Caco-2 (cell line): ENCODE measurements at places on chromosomes 12 and 14. TPM values are rescaled to one million over a fixed set of nuclear protein-coding genes. Genes with fewer than 3 reads are reported as not detected.

DNA sequence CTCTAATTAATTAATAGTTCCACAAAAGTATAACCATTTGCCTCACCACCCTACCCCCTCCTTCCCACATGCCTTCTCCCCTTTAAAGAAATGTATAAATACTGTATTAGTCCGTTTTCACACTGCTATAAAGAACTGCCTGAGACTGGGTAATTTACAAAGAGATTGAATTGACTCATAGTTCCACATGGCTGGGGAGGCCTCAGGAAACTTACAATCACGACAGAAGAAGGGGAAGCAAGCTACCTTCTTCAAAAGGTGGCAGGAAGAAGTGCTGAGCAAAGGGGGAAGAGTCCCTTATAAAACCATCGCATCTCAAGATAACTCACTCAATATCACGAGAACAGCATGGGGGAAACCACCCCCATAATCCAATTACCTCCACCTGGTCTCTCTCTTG lies 8.2 kb upstream of the RESF1 start:
- DNase-seq = no peak

- no peak for DNase-seq
Measured at GRCh38 chr12:22477894-22478287, 66.5 kb downstream of the C2CD5 start.

- DNase-seq = no peak
Measured at GRCh38 chr12:88408823-88409222, 171.4 kb downstream of the KITLG start.

DNA sequence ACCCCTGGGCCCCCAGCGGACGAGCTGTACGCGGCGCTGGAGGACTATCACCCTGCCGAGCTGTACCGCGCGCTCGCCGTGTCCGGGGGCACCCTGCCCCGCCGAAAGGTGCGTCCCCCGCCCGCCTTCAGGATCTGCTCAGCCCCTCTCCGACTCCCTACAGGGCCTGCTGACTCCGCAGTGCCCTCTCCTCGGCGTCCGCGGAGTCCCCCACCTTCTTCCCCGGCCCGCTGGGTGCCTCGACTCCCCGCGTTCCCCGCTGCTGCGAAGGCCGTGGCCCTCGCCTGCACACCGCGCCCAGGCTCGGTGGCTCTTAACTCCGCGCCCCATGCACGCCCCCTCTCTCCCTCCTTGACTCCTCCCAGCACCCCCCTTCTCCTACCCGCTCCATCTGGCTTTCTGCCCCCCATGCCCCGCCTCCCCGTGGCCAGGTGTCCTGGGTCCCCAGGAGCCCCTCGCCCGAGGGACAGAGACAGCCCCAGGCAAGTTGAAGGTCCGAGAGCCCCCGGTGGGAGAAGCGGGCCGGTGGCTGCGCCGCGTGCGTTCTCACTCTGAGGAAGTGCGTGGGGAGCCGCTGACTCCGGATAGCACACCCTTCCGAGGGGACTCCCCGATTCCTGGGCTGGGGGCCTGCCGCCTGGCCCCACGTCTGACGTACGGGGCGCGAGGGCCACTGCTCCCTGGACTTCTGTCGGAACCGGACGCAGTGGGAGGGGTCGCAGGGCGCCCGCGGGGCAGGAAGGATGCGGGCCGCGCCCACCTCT lies 594 bp downstream of the TAMALIN start:
- DNase-seq = no peak

DNA sequence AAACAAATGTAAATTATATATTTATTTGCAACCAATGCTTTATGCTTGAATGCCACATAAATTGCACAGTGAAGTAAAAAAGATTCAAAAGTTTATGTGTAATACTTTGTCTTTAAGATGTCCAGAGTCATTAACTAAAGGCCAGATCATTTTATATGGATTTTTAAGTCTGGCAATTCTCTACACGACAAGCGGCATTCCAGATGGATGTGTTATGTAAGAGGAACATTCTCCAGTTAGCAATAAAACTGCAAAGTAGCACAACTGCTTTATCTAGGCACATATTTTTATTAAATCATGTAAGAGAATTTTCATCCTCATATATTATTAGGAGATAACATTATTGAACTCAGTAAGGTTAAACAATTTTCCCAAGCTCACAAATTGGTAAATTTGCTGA lies 1717.7 kb upstream of the SEL1L start:
- no peak for DNase-seq

DNA sequence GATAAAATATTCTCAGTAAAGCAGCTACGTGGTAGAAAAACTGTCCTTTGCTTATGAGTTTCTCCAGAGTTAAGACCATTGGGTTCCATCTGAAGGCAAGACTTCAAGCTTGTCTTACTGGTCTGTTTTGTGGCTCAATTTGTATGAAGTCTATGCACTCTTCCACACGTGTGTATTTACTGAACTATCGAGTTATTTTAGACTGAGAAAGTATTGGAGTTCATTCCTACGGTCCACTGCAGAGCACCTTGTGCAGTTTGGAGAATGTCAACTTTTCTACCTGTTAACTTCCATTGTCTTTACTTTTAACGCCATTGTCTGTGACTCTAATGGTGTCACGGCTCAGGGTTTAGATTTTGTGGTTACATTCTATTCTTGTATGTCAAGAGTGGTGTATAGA lies 3.7 kb downstream of the HIF1A start:
- no peak for DNase-seq

- DNase-seq = no peak
Measured at GRCh38 chr12:3545121-3545796, 54.3 kb downstream of the PRMT8 start.

- no peak for DNase-seq
Measured at GRCh38 chr14:72607386-72608130, 286.3 kb downstream of the DPF3 start.

- no peak for DNase-seq
Measured at GRCh38 chr12:48329199-48329939, 21.4 kb downstream of the ZNF641 start.

DNA sequence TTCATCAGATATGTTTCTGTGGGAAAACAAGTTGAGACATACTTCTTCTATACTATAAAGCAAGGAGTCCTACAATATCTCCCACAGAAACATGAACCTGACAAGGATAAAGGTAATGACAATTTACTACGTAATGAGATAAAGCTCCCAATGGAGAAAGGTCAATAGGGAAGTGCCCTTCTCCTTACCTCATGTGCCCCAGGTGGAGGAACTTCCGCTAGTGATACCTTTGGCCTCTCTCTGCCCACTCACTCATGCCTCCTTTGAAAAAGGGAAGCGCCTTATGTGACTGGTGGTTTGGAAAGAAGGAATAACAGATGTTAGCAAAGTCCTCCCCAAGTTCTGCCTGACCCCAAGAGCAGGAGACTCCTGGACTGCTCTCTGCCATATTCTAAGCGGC lies 305.3 kb downstream of the ITPR2 start:
- DNase-seq = no peak

DNA sequence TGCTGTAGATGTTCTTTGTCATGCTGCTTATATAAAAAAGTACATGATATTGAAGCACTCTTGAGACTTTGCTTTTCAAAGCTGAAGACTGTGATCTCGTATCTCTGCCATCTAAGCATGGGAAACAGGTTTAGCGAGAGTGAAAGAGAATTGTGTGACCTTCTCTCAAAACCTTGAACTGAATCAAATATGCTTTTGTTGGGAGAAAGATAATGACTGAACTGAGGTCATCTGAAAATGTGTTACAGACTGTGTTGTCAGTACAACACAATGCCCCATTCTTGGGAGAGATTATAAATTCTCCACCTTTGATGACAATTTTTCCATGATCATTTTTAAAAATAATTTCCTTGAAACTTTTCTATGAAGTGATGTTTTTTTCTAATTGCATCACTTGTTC lies 272.1 kb upstream of the SEL1L start:
- no peak for DNase-seq

GRCh38 chr14:50122291-50122690 lies 5.9 kb upstream of the VCPKMT start:
- no peak for DNase-seq

The GALNT8 gene
- total RNA-seq = not detected in 2 replicates

The KLRK1 gene
- total RNA-seq = 0.18 and 0.28 TPM in 2 replicates

The ANKRD33 gene
- total RNA-seq = not detected in 2 replicates

The KRT5 gene
- 0.50 and 0.91 TPM in 2 replicates for total RNA-seq

The TMEM229B gene
- total RNA-seq = 0.19 TPM in 1 of 2 replicates, not detected in the other

The AICDA gene
- not detected in 2 replicates for total RNA-seq
